CD8-positive, alpha-beta T cell (primary cell): ENCODE measurements at places on chromosomes 6 and 20.

GRCh38 chr6:167420858-167421766 lies 96.2 kb downstream of the TTLL2 start:
- DNase-seq: no peak

- DNase-seq: no peak
Observed at GRCh38 chr6:163263196-163263595, 151.3 kb upstream of the QKI start.

DNA sequence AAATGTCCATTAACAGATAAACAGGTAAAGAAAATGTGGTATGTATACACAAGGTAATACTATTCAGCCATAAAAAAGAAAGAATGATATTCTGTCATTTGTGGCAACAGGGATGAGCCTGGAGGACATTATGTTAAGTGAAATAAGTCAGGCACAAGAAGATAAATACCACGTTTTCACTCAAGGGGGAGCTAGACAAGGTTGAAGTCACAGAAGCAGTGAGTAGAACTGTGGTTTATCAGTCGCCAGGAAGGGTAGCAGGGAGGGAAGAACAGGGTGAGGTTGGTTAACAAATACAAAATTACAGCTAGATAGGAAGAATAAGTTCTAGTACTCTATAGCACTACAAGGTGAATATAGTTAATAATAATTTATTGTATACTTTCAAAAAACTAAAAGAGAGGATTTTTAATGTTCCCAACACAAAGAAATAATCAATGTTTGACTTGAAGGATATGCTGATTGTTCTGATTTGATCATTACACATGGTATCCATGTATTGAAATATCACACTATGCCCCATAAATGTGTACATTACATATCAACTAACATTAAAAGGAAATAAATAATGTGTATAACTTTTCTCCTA lies 21.1 kb downstream of the RTN4IP1 start:
- DNase-seq: no peak

DNA sequence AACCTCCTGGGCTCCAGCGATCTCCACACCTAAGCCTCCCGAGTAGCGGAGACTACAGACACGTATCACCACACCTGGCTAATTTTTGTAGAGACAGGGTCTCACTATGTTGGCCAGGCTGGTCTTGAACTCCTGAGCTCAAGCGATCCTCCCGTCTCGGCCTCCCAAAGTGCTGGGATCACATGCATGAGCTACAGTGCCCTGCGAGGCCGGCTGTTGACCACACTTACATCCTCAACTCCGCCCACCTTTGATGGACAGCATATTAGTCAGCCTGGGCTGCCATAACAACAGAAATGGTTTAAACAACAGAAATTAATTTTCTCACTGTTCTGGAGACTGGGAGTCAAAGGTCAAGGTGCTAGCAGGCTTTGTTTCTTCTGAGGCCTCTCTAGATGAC lies 107.7 kb downstream of the JPH2 start:
- no peak for DNase-seq

DNA sequence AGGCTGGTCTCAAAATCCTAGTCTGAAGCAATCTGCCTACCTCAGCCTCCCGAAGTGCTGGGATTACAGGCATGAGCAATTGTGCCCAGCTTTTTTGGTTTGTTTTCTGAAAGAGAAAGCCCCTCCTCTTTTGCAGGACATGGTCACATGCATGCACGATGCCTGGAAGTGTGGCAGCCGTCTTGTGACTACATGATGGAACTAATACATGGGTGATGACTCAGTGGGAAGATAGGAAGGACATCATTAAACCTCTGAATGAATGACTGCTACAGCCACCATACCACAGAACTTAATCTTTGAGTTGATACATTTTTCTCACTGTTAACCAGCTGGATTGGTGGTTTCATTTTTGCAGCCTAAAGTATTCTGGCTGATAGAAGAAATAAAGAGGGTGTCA lies 13.4 kb upstream of the CTNNBL1 start:
- no peak for DNase-seq

DNA sequence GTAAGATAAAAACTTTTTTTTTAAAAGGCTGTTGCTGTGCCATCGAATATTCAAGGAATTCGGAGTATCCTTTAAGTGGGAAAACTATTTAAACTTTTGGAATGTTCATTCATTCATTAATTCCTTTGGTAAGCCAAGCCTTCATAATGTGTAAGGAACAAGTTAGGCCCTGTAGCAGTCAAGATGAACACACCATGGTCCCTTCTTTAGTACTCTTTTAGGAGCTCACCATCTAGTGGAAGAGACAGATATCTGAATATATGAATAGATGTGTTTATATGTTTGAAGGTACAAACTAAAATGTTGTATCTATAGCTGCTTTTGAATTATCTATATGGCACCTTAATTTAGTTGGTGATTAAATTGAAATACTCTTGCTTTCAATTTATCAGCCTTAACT lies 5.8 kb downstream of the SPO11 start:
- no peak for DNase-seq

GRCh38 chr6:41713159-41713649 lies 22.2 kb downstream of the TFEB start:
- no peak for DNase-seq

GRCh38 chr6:63844287-63844686 lies 208.7 kb downstream of the PHF3 start:
- no peak for DNase-seq

DNA sequence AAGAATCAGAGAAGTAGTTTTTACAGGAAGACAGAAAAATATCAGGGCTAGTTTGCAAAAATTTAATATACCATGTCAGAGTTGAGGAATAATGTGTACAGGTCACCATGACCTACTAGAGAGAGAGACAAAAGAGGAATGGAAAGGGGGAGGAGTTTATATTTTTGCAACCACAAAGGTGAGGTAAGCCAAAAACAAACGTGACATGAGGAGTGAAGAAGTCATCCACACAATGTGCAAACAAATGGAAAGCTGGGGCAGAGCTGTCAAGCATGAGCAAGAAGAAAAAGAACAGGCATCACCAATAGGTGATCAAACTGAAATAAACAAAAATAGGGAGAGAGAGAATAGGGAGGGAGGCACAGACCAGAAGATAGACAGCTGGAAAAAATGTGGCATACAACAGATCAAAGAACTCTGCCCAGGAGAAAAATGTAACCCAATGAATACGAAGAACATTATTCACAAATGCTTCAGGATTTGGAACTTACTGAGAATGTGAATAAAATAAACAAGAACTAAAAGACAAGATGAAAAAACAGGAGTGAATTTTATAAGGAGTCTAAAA lies 15.5 kb downstream of the RARS2 start:
- DNase-seq: no peak

GRCh38 chr6:106747139-106747538 lies 117.8 kb downstream of the QRSL1 start:
- no peak for DNase-seq

GRCh38 chr6:163324688-163325389 lies 89.7 kb upstream of the QKI start:
- DNase-seq: no peak

DNA sequence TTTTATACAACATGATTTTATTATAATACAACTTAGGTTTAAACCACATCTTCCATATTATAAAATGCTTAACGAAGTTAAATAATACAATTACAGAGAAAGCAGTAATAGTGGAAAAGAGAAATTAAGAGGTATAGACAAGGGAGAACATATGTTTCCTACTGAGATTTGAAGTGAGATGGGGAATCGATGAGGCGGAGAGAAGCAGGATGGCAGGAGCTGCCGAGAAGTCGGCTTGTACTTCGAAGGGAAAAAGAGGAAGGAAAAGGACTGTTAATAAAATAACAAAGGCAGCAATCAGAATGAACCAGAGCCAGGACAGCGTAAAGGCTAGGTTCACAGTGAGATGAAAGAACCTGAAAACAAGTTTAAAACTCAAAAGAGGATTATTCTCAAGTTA lies 15.4 kb downstream of the FBXL4 start:
- no peak for DNase-seq

DNA sequence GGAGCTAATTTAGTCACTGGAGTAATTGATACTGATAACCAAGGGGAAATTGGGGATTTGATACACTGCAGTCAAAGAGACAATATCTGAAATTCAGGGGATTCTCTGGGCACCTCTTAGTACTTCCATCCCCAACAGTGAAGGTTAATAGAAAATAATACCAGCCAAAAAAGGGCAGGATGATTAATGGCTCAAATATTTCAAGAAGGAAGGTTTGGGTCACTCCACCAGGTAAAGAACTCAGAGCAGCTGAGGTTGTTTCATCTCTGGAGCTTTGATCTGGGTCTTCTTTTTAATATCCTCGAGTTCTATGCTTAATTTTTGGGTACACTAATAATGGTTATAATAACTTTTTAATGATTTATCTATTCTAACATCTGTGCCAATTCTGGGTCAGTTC lies 70.8 kb downstream of the CDKAL1 start:
- no peak for DNase-seq
